Forelimb muscle (tissue), 1 donor: ENCODE measurements at places on chromosomes 5 and 9.

- no peak for DNase-seq
Observed at GRCh38 chr9:71681104-71681707, 87.1 kb downstream of the CEMIP2 start.

- no peak for DNase-seq
Observed at GRCh38 chr9:38246833-38247232, 145.7 kb upstream of the ALDH1B1 start.

DNA sequence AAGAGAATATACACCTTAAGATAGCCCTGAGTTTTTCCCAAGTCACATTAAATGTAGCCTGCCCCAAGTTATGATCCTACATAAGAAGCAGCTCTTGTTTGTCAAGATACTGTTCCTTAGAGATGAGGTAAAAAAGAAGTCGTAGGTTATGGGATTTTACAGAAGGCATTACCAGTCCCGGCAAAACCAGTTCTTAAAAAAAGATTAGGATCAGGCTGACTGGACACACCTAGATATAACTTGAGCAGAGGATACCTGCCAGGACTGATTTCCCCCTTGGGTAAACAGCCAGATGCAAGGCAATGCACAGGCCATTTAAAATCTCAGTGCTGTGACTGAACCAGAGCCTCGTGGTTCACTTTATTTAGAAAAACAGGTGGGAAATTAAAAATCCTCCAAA, 14.1 kb upstream of the SEMA5A start:
- DNase-seq, result no peak

DNA sequence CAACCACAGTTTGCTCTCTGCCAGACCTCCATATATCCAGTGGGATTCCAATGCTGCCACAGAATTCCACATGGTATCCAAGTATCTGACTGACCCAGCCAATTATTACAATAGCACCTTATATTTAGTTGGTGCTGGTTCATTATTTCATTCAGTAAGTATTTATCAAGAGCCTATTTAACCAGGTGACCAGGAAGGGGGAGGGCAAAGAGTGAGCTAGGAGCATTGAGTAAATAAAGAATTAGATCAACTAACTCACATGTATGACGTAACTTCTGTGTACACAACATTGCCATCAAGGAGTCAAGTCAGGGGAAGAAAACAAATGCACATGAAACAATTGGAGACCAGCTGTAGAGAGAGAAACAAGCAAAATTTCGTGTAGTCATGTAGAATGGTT, 207.1 kb upstream of the PAPPA start:
- DNase-seq, result no peak
